Activated T-cell treated with anti-CD3 and anti-CD28 coated beads, Interleukin-2, amount 50 U/mL, for 24 hours (primary cell): ENCODE measurements at places on chromosomes 7 and 10.

- DNase-seq, result no peak
These were observed 88.2 kb downstream of the BBS9 start for GRCh38 chr7:33217595-33217994.

DNA sequence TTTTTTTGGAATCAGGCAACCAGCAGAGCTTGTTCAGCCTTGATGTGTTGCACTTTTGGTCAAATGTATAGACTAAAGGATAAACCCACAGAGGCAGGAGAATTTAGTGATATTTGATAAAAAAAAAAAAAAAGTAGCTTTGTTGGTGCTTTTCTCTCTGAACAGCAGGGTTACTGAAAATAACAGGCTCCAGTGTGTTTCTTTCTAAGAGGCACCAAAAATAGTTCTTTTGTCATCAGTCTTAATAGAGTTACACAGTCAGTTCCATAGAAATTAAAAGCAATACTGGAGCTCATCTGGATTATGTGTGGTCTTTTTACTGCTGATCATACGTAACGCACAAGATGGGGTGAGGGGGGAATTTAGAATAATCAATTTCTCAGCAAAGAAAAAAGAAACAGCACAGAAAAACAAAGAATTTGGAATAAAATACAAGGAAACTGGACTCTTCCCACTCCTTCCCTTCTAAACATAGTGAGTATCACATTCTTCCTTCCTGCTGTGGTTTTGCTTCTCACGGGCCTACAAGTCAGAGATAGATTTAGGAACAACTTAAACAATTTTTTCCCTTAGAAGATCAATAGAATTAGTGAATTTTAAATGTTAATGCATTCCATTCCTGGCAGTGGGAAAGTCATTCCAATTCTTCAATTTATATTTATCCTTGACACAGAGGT lies 178.8 kb upstream of the AKR1E2 start:
- no peak for DNase-seq

GRCh38 chr10:43198682-43199005 lies 60.4 kb downstream of the CSGALNACT2 start:
- DNase-seq, result peak; percentile 13

DNA sequence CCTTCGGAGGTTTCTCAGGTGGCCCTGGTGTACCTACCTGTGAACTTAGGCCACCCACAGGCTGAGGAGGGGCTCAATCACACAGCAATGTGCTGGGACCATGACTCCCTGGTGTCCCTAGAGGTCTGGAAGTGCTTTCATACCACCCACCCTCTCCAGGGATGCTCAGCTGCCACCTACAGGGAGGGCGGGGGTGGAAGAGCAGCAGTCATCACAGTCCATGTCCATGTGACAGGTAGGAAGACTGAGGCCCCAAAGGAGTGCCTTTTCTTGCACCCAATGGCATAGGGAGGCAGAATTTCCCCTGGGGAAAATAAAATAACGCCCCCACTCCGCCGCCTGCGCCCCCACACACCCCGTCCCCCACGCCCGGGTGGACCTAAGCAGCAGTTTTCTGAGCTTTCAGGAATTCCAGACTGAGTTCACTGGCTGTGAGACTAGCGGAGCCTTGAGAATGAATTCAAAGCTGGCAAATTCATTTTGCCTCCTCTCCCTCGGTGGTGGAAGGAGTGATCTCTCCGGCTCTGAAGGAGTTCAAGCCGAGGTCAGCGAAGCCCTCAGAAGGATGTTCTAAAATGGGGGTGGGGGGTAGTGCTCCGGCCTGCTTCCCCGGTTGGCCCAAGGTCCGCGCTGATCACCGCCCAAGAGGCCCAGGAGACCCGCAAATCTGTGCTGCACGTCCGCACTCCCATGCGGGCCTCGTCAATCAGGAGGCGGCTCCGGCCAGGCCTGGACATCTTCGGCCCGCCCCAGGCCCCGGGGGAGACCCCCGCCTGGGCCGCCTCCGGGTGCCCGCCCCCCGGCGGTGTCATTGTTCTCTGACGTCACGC lies 2.1 kb upstream of the ZMIZ1 start:
- no peak for DNase-seq

DNA sequence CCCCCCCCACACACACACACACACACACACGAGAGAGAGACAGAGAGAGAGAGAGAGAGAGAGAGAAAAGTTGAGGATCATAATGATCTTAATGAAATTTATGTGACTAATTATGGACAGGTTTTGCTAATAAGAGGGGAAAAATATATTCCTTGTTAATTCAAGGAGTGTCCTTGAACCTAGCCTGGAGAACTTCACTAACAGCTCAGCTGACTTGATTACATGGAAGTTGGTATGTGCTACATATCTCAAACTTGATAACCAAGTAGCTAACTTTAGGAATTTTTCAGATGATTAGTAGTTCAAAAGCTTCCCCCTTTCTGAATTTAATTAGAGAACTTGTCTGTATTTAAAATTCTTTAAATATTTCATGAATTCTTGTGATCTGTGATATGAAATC lies 15.3 kb downstream of the SLF2 start:
- DNase-seq, result no peak

DNA sequence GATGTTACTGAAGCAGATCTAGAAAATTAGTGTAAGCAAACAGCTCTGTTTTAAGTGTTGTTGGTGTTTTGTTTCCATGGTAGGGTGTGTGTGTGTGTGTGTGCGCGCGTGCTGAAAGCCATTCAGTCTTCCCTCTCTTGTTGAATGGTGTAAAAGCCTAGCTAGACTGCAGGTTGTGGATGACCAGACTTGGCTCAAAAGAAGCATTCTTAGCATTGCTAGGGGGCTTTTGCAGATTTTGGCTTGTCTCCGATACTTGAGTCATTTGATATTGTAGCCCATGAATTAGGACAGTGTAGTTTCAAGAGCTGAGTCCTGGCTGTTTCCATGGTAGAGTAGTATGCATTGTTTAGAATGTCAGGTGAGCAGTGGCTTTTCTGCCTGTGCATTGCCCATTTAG lies 99.1 kb downstream of the SND1 start:
- no peak for DNase-seq

GRCh38 chr7:151711906-151712809 lies 164.8 kb downstream of the PRKAG2 start:
- DNase-seq, result no peak

- DNase-seq, result no peak
These were observed 358.1 kb downstream of the THSD7A start for GRCh38 chr7:11473807-11474424.

DNA sequence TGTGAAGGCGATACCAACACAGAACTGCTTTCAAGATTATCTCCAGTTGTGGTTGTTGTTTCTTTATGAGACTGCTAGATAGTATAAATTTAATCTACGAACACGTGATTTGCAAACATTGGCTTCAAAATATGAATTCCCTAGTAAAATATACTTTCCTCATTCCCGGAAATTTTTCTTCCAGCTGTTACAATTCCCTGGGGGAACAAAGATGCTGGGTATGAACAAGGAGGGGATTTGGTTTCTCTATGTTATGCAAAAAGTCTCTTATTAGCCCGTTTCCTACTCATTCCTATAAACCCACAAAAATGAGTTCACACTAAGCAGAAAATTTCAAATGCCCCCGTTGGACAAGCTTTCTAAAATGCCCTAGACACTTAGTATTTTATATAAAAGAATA lies 928.3 kb downstream of the CNTNAP2 start:
- no peak for DNase-seq

- no peak for DNase-seq
These were observed 187.4 kb downstream of the RNLS start for GRCh38 chr10:88395677-88396076.

DNA sequence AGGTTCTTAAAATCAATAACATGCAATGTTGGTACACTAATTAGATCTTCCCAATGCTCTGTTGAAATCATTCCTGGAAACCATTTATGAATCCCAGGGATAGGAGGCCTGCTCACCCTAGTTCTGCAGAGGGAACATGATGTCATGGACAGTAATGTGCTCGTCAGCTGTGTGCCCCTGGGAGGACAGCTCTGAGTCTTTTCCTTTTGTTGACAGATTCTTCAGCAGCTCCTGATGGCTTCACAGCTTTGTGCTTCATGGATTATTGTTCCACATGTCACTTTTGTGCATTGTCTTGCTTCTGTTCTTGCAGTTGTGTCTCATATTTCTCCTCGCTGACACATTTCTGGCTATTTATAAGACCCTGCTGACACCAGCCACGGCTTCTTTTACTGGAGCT lies 367.5 kb downstream of the CCSER2 start:
- no peak for DNase-seq

GRCh38 chr7:28979776-28980175 lies 21.6 kb upstream of the TRIL start:
- DNase-seq, result no peak
